PC-3 (cell line): ENCODE measurements at places on chromosomes 2 and 18. TPM values are rescaled to one million over a fixed set of nuclear protein-coding genes. Genes with fewer than 3 reads are reported as not detected.

GRCh38 chr2:43199492-43200488 is 26.6 kb downstream of the ZFP36L2 start:
- peak overlapping the region; percentile 52 for H3K27ac ChIP-seq
- no peak overlapping the region for H3K4me3 ChIP-seq
- DNase-seq = peak; percentile 84
- peaks cover 15% of the 10 kb centered on the region for H3K4me1 ChIP-seq
- no peaks in the 10 kb centered on the region for H3K36me3 ChIP-seq
- H3K27me3 ChIP-seq = no peaks in the 10 kb centered on the region

DNA sequence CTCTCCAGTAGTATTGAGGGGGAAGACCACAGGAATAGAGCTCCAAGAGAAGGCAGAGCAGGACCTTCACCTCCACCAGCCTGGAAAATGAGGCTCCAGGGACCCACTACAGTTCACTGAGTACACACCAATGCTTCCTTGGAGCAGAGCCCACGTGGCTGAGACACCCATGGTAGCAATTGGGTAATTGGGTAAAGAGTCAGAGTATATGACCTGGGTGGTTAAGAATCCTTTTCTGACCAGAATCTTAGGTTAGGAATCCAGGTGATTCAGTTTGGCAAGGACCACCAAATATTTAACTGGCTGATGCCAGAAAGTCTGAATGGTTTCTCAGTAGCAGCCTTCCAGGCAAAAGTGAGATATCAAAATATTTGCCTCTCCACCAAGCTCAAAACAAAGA is 107.7 kb downstream of the MDH1 start:
- peak overlapping the region; percentile 16; the same call in 1 of the 2 replicates for H3K27ac ChIP-seq
- H3K27me3 ChIP-seq = no peaks in the 10 kb centered on the region
- DNase-seq = peak; percentile 79

- H3K27me3 ChIP-seq = peaks cover 28% of the 10 kb centered on the region
- no peak overlapping the region for H3K4me3 ChIP-seq
- no peak for DNase-seq
- no peak overlapping the region for H3K27ac ChIP-seq
These were observed 44.3 kb upstream of the FBXO11 start for GRCh38 chr2:47950340-47951301.

- H3K4me3 ChIP-seq = peak overlapping the region; percentile 39
- peaks cover 82% of the 10 kb centered on the region for H3K4me1 ChIP-seq
- DNase-seq = peak; percentile 81
- H3K27ac ChIP-seq = peak overlapping the region; percentile 90
- H3K36me3 ChIP-seq = no peaks in the 10 kb centered on the region
- no peaks in the 10 kb centered on the region for H3K27me3 ChIP-seq
These were observed 19.5 kb upstream of the STAT4 start for GRCh38 chr2:191170301-191170636.

DNA sequence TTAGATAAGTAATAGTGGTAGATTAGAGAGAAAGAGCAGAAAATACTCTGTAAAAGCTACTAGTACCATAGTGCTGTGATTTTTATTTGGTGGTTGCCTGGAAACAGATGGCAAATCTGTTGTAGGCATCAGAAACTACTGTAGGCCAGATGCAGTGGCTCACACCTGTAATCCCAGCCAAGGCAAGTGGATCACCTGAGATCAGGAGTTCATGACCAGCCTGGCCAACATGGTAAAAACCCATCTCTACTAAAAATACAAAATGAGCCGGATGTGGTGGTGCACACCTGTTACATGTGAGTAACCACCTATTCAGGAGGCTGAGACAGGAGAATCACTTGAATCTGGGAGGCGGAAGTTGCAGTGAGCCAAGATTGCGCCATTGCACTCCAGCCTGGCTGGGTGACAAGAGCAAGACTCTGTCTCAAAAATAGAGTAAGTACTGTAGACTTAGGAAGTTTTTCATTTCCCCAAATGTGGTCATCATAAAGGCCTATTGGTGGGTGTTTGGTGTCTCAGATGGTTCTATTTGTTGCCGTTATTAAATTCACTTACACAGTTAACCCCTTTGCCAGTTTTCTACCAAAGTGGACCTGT is 79.6 kb downstream of the SPTBN1 start:
- H3K4me1 ChIP-seq = peaks cover 44% of the 10 kb centered on the region
- H3K27me3 ChIP-seq = no peaks in the 10 kb centered on the region
- no peaks in the 10 kb centered on the region for H3K36me3 ChIP-seq
- no peak overlapping the region for H3K27ac ChIP-seq
- no peak overlapping the region for H3K4me3 ChIP-seq

DNA sequence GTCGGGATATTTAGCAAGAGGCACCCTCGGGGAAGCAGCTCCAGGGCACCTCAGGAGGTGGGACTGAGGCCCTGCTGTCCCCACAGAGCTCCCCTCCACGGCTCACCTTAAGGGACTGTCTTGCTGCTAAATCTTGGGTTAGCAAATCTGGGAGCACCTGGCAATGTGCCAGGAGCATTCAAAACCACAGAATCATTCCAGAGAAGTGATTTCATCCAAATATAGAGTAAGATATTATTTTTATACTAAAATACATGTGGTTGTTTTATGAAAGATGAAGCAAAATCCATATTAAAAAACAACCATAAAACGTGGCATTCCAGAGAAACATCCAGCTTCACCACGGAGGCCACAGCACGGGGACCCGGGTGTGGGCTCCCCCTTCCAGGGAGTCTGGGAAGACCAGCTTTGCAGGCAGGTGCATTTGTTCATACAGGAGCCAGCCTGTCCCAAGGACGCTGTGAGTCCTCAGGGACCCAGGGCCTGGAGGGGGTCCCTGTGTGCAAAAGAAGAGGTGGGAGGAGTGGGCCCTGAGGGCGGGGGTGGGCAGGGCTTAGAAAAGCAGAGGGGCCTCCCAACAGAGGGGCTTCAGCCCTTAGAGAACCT is 16.3 kb downstream of the HS1BP3 start:
- H3K27ac ChIP-seq = no peak overlapping the region
- H3K36me3 ChIP-seq = no peaks in the 10 kb centered on the region
- H3K27me3 ChIP-seq = no peaks in the 10 kb centered on the region
- peak; percentile 59 for DNase-seq

DNA sequence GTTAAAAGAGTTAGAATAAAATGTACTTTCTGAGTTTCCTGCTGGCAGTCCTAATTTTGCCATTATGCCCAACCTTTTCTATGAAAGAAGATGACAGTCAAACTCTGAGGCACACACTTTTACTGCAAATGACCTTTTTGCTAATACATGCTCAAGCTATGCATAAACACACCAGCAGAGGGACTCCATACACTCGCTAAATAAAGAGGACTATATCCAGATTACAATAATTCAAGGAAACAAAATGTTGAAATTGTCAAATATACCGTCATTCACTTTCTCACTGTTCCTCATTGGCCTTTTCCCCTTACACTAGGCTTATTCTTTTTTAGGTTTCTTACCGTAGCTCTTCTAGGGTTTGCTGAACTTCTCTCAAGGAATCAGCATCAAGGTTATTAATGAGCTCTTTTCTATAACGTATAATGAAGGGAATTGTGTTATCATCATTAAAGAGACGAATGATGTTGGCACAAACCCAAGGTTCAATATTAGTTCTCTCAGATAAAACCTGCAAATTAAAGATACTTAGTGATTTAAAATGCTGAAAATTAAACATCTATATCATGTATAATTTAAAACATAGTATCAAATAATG is 25.7 kb downstream of the SRBD1 start:
- peaks cover 5% of the 10 kb centered on the region; the same call in 1 of the 2 replicates for H3K36me3 ChIP-seq
- no peak overlapping the region for H3K4me3 ChIP-seq
- no peak overlapping the region for H3K27ac ChIP-seq

- H3K27me3 ChIP-seq = no peaks in the 10 kb centered on the region
- H3K27ac ChIP-seq = peak overlapping the region; percentile 72
- peaks cover 29% of the 10 kb centered on the region for H3K4me1 ChIP-seq
These were observed 132.0 kb downstream of the VWC2L start for GRCh38 chr2:214542866-214543265.

DNA sequence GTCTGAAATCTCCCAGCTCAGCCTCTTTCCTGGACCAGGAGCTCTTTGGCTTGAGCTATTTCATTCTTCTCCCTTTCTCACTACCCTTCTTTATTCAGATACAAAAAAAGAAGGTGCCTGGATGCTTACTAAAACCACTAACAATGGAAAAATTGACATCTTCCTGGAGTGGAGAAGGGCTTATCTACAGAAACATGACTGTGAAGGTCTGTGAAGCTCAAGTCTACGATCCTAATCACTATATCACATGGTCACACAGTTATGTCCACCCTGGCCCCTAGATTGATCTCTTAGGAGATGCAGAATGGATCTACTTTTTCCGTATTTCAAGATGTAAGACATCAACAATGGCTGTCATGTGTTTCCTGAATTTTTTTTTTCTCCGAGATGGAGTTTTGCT is 5.7 kb upstream of the KRCC1 start:
- no peak for DNase-seq
- peaks cover under 1% of the 10 kb centered on the region for H3K4me1 ChIP-seq
- no peaks in the 10 kb centered on the region for H3K36me3 ChIP-seq

DNA sequence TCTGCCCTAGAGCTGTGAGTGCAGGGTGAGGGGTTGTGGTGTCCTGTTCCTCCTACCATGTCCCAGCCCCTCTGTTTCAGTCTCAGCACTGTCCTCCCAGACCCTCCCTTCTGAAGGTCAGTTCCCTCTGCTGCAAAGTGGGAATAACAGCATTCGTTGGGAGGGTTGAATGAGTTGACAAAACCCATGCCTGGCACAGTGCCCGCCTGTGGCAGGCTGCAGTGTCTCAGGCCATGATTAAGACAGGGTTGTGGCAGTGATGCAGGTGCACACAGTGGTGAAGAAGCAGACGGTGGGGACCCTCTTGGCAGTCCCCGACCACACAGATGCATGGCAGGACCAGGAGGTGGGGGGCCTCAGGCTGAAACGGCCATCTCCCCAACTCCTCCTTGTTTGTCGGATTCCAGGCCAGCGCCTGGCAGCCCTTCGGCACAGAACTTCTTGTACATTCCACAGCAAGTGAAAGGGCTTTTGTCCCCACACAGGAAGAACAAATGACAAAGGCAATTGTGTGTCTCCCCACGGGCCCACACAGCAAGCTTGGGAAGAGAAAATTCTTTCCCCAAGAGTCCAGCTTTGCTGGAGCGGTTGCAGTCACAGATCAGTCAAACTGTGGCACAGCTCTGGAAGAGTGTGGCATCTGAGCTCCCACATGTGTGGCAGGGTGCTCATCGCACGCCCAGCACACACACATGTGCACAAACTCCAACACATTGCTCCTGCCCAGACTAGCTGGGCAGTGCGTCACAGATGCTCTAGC is 92.0 kb upstream of the MSH2 start:
- no peak overlapping the region for H3K27ac ChIP-seq
- H3K4me1 ChIP-seq = peaks cover 19% of the 10 kb centered on the region
- no peak overlapping the region for H3K4me3 ChIP-seq
- H3K36me3 ChIP-seq = no peaks in the 10 kb centered on the region
- no peaks in the 10 kb centered on the region for H3K27me3 ChIP-seq
- DNase-seq = peak; percentile 26

GRCh38 chr2:101330253-101330933 is 21.9 kb upstream of the RNF149 start:
- DNase-seq = no peak
- H3K27me3 ChIP-seq = no peaks in the 10 kb centered on the region
- H3K4me3 ChIP-seq = no peak overlapping the region
- no peaks in the 10 kb centered on the region for H3K36me3 ChIP-seq

DNA sequence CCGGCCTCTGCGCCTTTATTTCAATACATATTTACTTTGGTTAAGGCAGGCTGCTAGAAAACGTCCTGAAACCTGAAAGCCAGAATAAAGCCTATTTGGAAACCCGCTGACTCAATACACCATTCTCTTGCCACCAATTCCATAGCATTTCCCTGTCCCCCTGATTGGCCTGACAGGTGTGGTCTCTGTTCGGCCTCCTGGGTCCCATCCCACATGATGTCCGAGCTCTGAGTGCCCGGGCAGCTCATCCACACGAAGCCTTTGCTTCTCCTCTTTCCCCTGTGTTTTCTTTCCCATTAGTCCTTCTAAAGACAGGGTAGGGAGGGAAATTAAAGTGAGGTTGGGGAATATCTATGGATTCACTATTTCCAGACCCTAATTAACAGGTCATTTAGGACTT is 42.6 kb upstream of the ZNF516 start:
- H3K27ac ChIP-seq = no peak overlapping the region
- no peaks in the 10 kb centered on the region for H3K4me1 ChIP-seq
- H3K4me3 ChIP-seq = no peak overlapping the region
- H3K27me3 ChIP-seq = peaks cover 80% of the 10 kb centered on the region
- no peak for DNase-seq
- H3K36me3 ChIP-seq = no peaks in the 10 kb centered on the region

- no peaks in the 10 kb centered on the region for H3K36me3 ChIP-seq
- no peaks in the 10 kb centered on the region for H3K27me3 ChIP-seq
- H3K4me1 ChIP-seq = no peaks in the 10 kb centered on the region
These were observed 7.2 kb downstream of the POMC start for GRCh38 chr2:25161055-25161781.

GRCh38 chr18:10213526-10213925 is 240.9 kb upstream of the APCDD1 start:
- H3K4me1 ChIP-seq = no peaks in the 10 kb centered on the region
- DNase-seq = peak; percentile 59
- H3K4me3 ChIP-seq = no peak overlapping the region

- no peak overlapping the region for H3K27ac ChIP-seq
- H3K27me3 ChIP-seq = no peaks in the 10 kb centered on the region
- no peaks in the 10 kb centered on the region for H3K36me3 ChIP-seq
- DNase-seq = no peak
- no peaks in the 10 kb centered on the region for H3K4me1 ChIP-seq
These were observed 164.0 kb upstream of the SESTD1 start for GRCh38 chr2:179428649-179429048.

DNA sequence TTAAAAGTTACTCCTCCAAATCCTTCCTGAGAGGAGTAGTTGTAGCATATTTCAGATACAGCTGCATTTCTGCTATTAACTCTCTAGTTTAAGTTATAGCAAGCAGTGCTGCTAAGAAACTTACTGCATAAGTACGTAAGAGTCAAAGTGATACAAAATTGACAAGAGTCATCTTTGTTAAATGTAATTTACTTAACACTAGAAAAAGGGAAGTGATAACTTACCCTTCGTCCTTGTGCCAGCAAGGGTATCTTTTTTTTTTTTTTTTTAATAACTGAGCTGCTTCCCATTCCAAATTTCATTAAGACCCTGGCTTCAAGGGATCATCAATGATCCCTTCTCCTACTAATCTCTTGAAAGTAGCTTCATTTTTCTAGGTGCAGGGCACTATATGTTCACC is 493.0 kb downstream of the PLCL1 start:
- DNase-seq = no peak
- no peaks in the 10 kb centered on the region for H3K36me3 ChIP-seq
- H3K27me3 ChIP-seq = peaks cover 16% of the 10 kb centered on the region
- H3K27ac ChIP-seq = no peak overlapping the region
- H3K4me3 ChIP-seq = no peak overlapping the region

DNA sequence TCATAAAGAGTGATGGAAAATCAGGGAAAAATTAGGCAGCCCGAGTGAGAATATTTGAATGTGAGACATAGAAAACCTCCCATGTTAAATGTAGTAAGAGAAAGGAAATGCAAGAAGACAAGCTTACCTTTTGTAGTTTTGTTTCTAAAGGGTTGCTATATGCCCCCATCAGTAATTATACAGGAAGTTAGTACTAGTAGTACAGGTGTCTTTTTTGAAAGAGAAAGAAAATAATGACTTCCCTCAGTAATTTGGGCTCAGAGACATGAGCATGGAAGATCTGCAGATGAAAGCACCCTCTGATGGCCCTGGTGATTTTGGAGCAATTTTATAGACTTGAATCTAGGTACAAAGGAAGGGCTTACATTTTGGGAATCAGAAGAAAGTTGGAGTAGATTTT is 80.8 kb downstream of the RHBDD1 start:
- no peak for DNase-seq
- H3K27me3 ChIP-seq = no peaks in the 10 kb centered on the region
- H3K4me3 ChIP-seq = no peak overlapping the region
- H3K27ac ChIP-seq = no peak overlapping the region

Gene RGPD3
- 0.04 TPM in 1 of 2 replicates, not detected in the other for total RNA-seq

Gene ARHGAP28
- 8.1 and 10.0 TPM in 2 replicates for total RNA-seq

Gene ITGAV
- total RNA-seq = 23.5 and 25.2 TPM in 2 replicates

Gene COL6A3
- total RNA-seq = 45.0 and 53.4 TPM in 2 replicates
